ENCODE measurements at places on chromosomes 5 and 9. TPM values are rescaled to one million over a fixed set of nuclear protein-coding genes. Genes with fewer than 3 reads are reported as not detected.

The FGF1 gene
- 0.27 TPM for polyA plus RNA-seq

The GCNT1 gene
- polyA plus RNA-seq: 19.7 TPM

- DNase-seq: no peak
Observed at GRCh38 chr9:133496861-133497842, 18.3 kb upstream of the SLC2A6 start.

The ZNF618 gene
- polyA plus RNA-seq: 0.81 TPM

GRCh38 chr5:180808461-180809000 is 5.9 kb upstream of the MGAT1 start:
- DNase-seq: peak; percentile 68

- no peak for DNase-seq
Observed at GRCh38 chr5:128572051-128572929, 34.2 kb upstream of the FBN2 start.

DNA sequence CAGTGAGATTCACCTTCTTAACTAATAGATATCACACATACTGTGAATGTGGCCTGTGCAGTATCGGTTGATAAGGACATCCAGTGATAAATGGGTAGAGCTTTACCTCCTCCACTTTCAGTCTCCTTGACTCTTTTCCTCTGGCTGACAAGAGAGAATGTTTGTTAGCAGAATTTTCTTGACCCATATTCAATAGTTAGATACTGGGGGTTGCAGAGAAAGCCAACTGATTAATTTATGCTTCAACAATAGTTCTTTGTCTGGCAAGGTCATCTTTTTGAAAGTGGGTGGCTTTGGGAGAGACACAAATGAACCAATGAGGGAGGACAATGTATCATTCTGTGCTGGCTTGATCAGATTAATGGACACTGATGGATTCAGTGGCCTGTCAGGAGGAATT is 30.3 kb downstream of the TTC23L start:
- DNase-seq: no peak

The OR13C9 gene
- polyA plus RNA-seq: not detected

DNA sequence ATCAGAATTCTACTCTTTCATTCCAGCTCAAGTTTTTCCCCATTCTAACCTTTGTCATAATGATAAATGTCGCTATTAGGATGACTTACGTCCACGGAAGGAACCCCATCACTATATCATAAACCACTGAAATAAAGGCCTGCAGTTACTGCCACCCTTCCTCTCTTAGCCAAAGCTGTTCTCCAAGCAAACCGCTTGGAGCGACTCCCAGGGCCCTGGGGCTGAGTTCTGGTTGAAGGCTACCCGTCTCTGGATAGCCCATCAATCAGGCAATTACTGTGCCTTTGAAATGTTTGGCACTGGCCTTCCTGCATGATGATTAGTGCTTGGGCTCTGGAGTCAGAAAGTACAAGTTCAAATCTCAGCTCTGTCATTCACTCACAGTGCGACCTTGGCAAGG is 386.0 kb downstream of the SPOCK1 start:
- DNase-seq: no peak

GRCh38 chr5:78345485-78345884 is 14.9 kb upstream of the SCAMP1 start:
- DNase-seq: no peak

- DNase-seq: no peak
Observed at GRCh38 chr5:126460459-126460858, 37.2 kb downstream of the GRAMD2B start.

DNA sequence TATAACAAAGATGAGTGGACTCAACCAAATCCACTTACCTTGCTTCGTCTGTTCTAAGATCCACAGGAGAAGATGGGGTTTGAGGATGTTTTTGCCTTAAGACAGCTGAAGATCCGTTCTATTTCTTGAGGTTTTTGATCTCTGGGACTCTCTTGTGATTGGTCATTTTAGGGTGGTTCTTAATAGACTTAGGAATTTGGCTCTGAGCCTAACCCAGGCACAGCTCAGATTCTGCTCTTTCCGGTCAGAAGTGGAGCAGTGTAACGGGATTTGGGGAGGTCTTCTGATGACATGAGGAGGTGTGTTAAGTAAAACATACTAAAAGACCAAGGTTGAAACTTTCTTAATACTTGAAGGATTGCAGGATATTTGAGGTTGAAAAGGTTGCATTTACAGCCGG is 166.9 kb downstream of the DMRT2 start:
- no peak for DNase-seq
